ENCODE measurements at places on chromosomes 4 and X.

DNA sequence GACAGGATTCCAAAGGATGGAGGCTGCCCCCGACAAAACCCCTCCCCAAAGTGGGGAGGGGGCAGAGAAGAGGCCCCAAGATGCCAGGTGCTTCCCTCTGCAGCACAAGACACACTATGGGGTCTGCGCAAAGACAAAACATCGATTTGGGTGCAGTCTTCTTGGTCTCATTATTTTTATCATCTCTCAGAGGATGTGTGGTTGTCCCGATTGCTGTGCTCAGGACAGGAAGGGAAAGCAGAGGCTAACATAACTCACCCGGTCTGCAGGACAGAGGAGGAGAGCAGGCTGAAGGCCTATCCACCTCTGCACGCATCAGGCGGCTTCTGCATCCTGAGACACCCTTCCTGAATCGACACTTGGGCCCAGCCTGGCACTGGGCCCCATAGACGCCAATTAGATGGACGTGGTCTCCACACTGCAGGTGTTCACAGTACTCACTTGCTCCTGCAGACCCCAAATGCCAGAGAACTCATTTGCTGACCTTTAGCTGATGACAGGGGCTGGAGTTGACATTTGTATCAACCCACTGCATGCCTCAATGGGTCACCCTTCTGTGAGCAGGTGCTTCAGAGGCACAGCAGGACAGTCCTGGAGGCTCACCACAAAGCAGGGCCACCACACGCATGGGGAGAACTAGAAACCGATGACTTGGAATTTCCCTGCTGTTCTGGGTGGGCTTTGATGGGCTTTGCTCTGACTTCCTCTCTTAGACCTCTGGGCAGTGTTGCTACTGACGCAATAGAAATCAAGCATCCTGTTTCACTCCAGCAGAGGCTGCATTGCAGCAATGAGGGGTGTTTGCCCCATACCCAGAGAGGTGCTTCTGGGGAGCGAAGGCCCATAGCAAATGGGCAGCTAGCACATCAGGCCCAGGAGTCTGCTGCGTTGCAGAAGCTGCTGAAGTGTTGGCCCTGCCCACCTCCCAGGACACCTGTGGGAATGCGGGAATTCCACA, 96.3 kb upstream of the ENPP6 start:
- no peak for DNase-seq

GRCh38 chr4:109113521-109113920, 188.9 kb downstream of the COL25A1 start:
- DNase-seq = peak; percentile 26

DNA sequence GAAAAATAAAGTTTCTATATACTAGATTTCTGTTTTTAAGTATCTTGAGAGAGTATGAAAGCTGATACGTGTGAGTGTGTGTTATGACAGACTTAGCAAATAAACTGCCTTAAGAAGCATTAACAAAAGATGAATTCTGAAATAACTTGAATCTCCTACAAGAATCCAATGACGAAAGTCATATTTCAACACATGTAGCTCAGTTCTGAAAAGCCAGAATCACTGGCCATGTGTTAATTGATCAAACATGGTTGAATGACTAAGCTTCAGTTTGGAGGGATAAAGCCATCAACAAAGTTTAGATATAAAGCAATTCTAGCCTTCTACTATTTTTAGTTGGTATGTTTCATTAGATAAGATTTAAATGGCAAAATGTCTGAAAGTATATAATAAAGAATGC, 88.5 kb upstream of the ETNPPL start:
- DNase-seq = no peak

GRCh38 chr4:4591071-4591470, 49.2 kb upstream of the STX18 start:
- DNase-seq = peak; percentile 9

- peak; percentile 0 for DNase-seq
Observed at GRCh38 chrX:98459669-98460068, 1576.0 kb downstream of the RPA4 start.

DNA sequence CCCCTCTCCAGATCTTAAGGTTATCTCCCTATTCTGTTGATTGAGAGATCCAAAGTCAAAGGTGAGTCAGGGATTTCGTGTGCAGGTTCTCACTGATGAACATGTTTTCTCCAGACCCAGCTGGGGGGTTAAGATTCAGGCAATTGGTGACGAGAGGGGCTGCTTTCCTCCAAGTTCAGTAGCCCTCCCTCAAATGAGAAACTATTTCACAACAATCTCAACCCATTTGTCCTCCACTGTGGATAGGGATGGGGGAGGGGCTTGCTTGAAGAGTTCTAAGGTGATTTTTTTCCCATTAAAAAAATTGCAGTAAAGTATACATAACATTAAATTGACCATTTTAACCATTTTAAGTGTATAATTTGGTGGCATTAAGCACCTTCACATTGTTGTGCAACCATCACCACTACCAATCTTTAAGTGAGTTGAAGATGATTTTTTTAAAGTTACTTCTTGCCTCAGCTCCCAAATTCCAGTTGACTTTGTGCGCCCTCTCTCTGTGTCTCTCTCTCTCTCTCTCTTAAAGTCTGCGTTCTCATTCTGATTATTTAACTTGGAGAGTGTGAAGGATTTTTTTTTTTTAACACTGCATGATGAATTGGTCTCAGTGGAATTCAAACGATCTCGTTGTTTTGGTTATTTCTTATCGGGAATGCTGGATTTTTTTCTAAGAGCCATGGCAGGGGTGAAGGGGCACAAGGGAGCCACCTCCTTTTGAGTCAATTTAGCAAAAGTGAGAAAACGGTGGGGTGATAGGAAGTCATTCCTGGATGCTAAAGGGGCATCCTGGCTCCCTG, 175.9 kb downstream of the SHROOM3 start:
- DNase-seq = peak; percentile 86

- no peak for DNase-seq
Observed at GRCh38 chrX:1307626-1308340, 28.8 kb upstream of the IL3RA start.

- no peak for DNase-seq
Observed at GRCh38 chr4:7660176-7661039, 225.7 kb upstream of the PSAPL1 start.

- peak; percentile 43 for DNase-seq
Observed at GRCh38 chrX:71454222-71454621, 78.7 kb upstream of the OGT start.

- peak; percentile 79 for DNase-seq
Observed at GRCh38 chrX:68647156-68647957, at the start of gene STARD8. TSS of gene STARD8 (plus strand) at chrX:68647666. CDS start at chrX:68647883, 217 bp downstream.

DNA sequence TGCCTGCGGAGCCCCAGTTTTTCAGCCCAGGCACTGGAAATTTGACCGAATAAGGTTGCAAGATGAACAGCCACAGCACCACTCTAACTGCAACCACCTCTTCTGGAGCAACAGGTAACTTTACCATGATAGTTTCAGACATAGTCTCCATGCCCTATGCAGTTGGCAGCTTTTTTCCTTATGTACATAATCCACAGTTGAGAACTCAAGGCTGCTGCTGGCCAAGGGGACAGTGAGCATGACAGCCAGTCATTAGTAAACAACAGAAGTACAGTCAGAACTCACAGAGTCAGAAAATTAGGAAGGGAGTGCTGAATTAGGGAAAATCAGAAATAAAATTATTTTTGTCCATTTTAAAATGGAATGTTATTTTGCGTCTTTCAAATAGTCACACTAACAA, 192.7 kb upstream of the NHS start:
- no peak for DNase-seq

GRCh38 chr4:184459413-184459812, 14.9 kb downstream of the IRF2 start:
- DNase-seq = peak; percentile 76

DNA sequence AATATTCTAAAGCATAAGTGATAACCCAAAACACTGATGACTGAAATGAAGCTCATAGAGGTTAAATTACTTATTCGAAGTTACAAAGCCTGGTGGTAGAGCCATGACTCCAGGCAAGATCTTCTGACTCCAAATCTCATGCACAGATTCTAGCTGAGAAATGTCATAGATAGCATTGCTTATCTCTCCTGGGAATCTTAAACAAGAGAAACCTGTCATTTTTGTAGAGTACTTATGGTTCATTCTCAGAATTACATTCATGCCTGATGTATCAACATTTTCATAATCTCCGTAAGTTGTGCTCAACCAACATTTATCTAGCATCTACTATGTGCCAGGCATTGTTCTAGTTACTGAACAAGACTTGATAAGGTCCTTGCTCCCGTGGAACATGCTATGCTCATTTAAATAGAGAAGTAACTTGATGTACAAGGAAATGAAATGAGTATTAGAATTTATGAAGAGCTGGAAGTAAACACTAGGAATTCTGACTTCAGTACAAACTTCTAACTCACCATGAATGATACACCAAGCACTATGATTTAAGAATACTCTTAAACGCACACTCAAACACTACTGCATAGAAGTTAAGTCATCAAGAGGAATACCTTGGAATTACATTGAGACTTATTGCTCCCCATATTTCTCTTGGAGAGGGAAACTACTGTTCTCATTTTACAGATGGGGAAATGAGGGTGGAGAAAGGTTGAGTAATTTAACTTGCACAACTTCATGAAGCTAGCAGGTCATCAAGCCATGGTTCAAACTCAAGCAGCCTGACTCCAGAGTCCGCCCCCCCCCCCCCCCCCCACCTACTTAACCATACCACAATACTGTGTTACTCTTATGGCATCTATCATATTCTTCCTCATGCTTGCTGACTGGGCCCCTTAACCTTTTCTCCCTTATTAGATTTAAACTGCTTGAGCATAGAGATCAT, 45.4 kb downstream of the MBNL3 start:
- DNase-seq = no peak

GRCh38 chrX:46727441-46727840, 31.5 kb downstream of the SLC9A7 start:
- DNase-seq = peak; percentile 31

DNA sequence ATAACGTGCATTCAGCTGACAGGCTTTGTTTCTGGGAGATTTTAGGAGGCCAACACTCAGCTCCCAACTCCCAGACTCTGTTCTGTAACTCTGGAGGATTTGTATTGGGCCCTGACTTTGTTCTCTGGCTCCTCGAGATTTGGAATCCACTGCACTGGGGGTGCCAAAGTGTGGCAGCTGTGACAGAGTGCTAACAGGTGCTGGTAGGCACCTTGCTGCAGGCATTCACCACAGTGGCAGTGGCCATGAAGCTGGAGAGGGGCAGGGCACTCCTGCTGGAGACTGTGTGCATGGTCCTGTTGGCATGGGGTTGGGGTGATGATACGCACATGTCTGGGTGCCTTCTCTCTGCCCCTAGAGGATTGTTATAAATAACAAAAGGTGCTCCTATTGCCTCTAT, 1094.9 kb upstream of the SLIT2 start:
- DNase-seq = no peak

- DNase-seq = no peak
Observed at GRCh38 chr4:112514647-112515197, 1.3 kb downstream of the NEUROG2 start.

DNA sequence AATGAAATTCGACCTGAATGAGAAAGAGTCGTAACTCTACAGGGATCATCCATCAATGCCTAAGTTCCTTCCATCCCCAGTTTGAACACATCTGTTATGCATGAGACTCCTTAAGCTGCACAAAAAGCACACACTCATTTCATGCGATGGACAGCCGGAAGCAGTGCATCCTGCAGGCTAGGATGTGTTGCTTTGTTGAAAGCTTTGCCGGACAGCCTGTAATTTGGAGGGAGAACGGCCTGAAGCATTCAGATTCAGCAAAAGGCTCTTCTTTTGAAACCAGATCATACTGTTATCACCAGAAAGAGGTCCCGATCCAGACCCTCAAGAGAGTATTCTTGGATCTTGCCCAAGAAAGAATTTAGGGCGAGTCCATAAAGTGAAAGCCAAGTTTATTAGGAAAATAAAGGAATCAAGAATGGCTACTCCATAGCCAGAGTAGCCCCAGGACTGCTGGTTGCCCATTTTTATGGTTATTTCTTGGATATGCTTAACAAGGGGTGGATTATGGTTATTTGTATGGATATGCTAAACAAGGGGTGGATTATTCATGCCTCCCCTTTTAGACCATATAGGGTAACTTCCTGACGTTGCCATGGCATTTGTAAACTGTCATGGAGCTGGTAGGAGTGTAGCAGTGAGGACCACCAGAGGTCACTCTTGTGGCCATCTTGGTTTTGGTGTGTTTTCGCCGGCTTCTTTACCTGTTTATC, 48.1 kb upstream of the DHRSX start:
- DNase-seq = no peak

- DNase-seq = no peak
Observed at GRCh38 chr4:29259556-29259955, 1460.6 kb upstream of the PCDH7 start.

- no peak for DNase-seq
Observed at GRCh38 chr4:108036213-108036612, 46.5 kb downstream of the HADH start.

GRCh38 chr4:155759372-155760252, 791 bp downstream of the GUCY1B1 start:
- DNase-seq = peak; percentile 5

DNA sequence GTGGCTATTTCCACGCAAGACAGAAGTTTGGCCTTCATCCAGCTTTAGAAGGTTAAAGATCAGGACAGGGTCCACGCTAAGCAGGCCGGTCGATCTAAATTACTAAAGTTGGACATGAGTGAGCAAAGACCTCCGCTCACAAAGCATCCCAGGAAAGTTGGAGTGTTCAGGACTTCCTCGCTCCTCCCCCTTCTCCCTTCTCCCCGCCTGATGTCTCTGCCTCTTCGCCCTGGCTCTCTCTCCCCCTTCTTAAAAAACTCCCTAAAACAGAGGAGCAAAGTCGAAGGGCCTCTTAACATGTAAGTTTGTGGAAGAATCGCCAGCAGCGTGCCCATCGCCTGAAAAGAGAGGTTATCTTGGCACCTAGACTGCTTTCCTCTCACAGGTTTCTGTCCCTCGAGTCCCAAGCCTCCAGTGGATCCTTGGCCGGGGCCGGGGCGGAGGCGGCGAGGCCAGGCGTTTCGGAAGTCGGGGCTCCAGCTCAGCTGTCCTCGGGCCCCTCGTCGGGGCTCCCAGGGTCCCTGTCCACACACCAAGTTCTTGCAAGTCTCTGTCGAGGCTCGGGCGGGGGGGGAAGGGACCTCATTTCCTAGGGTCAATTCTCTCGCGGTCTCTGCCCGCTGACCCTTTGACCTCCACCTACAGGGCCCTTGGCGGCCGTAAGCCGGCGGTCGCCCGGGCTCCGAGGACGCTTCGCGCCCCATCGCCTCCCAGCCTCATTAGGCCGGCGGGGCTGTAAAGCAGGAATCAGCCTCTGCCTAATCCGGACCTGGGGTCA, 7.6 kb downstream of the ZIC3 start:
- no peak for DNase-seq

- no peak for DNase-seq
Observed at GRCh38 chrX:20441123-20441522, 174.4 kb upstream of the RPS6KA3 start.

DNA sequence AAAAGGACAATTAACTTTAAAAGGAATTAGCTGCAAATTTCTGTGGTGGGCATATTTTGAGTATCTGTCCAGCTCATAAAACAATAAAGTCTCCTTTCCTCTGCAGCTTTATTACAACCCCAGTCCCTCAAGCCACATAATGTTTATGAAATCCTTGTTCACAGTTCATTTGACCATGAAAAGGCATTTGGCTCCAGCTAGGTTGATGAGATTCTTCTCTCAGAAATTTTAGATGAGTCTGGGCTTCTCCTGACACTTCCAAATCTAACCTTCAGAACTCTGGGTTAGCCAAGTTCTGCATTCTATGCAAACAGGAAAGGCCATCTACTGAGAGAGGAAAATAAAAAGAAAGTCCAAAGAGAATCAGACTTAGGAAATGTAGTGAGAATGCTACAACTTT, 156.8 kb downstream of the GRXCR1 start:
- no peak for DNase-seq
